Thoracic aorta endothelial cell (primary cell): ENCODE measurements at places on chromosomes 6 and 20. TPM values are rescaled to one million over a fixed set of nuclear protein-coding genes. Genes with fewer than 3 reads are reported as not detected.

CENPQ gene
- total RNA-seq: 14.4 and 15.8 TPM in 2 replicates

ZFAND3 gene
- 18.9 and 22.7 TPM in 2 replicates for total RNA-seq

RNGTT gene
- total RNA-seq: 36.3 and 39.8 TPM in 2 replicates

NT5E gene
- total RNA-seq: 149 and 226 TPM in 2 replicates

ULBP3 gene
- total RNA-seq: 19.4 and 24.5 TPM in 2 replicates

SLPI gene
- total RNA-seq: not detected in 2 replicates

DEFB124 gene
- total RNA-seq: not detected in 2 replicates

FAM83B gene
- not detected in 2 replicates for total RNA-seq

AHI1 gene
- 20.5 and 24.1 TPM in 2 replicates for total RNA-seq

CLVS2 gene
- not detected in 2 replicates for total RNA-seq

SLC22A1 gene
- not detected in 2 replicates for total RNA-seq

LTA gene
- total RNA-seq: not detected in 2 replicates

AVP gene
- total RNA-seq: not detected in 2 replicates

MAS1 gene
- not detected in 2 replicates for total RNA-seq

RPL10A gene
- 1,176 and 1,523 TPM in 2 replicates for total RNA-seq

RIMS1 gene
- total RNA-seq: 0.07 and 0.93 TPM in 2 replicates

C6orf141 gene
- 7.8 and 8.3 TPM in 2 replicates for total RNA-seq

ASIP gene
- not detected in 2 replicates for total RNA-seq

CRISP2 gene
- not detected in 2 replicates for total RNA-seq

EPHA7 gene
- 0.40 and 0.50 TPM in 2 replicates for total RNA-seq

HLA-DPB1 gene
- total RNA-seq: 14.5 and 20.8 TPM in 2 replicates

PPP1R16B gene
- 78.5 and 93.3 TPM in 2 replicates for total RNA-seq

CDH22 gene
- total RNA-seq: under 0.01 and 0.13 TPM in 2 replicates

TOX2 gene
- 5.5 and 11.8 TPM in 2 replicates for total RNA-seq

MEI4 gene
- not detected in 2 replicates for total RNA-seq

PCK1 gene
- not detected in 2 replicates for total RNA-seq

QRSL1 gene
- 14.8 and 17.4 TPM in 2 replicates for total RNA-seq

CCN5 gene
- total RNA-seq: 0.13 TPM in 1 of 2 replicates, not detected in the other

METTL24 gene
- total RNA-seq: not detected in 2 replicates

BLOC1S5 gene
- 23.2 and 23.8 TPM in 2 replicates for total RNA-seq

ARHGAP40 gene
- 0.07 and 0.13 TPM in 2 replicates for total RNA-seq

DCDC2 gene
- not detected in 2 replicates for total RNA-seq

LGSN gene
- under 0.01 TPM in 1 of 2 replicates, not detected in the other for total RNA-seq

BNIP5 gene
- total RNA-seq: under 0.01 TPM in 1 of 2 replicates, not detected in the other

SLC17A1 gene
- total RNA-seq: not detected in 2 replicates

GATA5 gene
- total RNA-seq: 0.07 and 0.40 TPM in 2 replicates

THBS2 gene
- 0.14 and 0.80 TPM in 2 replicates for total RNA-seq

GABBR1 gene
- 16.2 TPM in 2 replicates for total RNA-seq

F13A1 gene
- total RNA-seq: not detected in 2 replicates

CGA gene
- not detected in 2 replicates for total RNA-seq

PGK2 gene
- total RNA-seq: not detected in 2 replicates

BPIFB1 gene
- not detected in 2 replicates for total RNA-seq

DSP gene
- under 0.01 and 0.22 TPM in 2 replicates for total RNA-seq

ZSCAN9 gene
- total RNA-seq: 16.7 and 17.3 TPM in 2 replicates
